ENCODE measurements at places on chromosomes 4 and X. TPM values are rescaled to one million over a fixed set of nuclear protein-coding genes. Genes with fewer than 3 reads are reported as not detected.

DNA sequence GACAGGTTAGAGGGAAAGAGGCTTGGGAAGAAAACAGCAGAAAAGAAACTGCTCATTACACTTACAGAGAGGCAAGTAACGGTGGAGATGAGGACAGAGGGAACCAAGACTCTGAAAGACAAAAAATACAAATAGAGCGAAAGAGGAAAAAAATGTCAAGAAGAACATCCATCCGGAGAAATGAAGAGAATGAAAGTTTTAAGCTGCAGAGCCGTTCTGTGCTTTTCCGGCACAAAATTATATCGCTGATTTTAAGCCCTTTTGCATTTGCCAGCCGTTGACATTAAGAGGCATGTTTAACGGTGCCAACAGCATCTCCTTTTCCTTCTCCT is 236 bp downstream of the PCDH10 start:
- peak overlapping the region; percentile 45 for H3K4me3 ChIP-seq
- H3K4me1 ChIP-seq = peaks cover 69% of the 10 kb centered on the region
- no peaks in the 10 kb centered on the region for H3K36me3 ChIP-seq
- peaks cover 72% of the 10 kb centered on the region for H3K27me3 ChIP-seq
- no peak overlapping the region for H3K27ac ChIP-seq
- DNase-seq = no peak

DNA sequence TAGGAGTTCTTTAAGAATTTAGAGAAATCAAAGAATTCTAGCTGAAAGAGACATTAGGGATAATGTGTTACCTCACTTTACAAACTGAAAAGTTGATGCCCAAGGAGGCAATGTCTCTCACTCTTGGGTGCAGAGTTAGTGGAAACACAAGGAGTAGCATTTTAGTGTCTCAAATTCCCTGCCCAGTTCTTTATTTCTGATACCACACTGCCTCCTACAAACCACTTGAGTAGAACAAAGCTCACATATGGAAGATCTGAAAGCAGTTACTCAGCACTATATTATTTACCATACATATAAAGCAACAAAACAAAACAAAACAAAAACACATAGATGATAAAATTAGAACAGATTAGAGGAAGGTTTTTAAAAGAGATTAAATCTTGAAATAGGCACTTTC is 124.2 kb downstream of the REELD1 start:
- H3K4me3 ChIP-seq = no peak overlapping the region
- no peaks in the 10 kb centered on the region for H3K27me3 ChIP-seq
- H3K4me1 ChIP-seq = peaks cover 26% of the 10 kb centered on the region
- H3K27ac ChIP-seq = no peak overlapping the region
- H3K36me3 ChIP-seq = no peaks in the 10 kb centered on the region

DNA sequence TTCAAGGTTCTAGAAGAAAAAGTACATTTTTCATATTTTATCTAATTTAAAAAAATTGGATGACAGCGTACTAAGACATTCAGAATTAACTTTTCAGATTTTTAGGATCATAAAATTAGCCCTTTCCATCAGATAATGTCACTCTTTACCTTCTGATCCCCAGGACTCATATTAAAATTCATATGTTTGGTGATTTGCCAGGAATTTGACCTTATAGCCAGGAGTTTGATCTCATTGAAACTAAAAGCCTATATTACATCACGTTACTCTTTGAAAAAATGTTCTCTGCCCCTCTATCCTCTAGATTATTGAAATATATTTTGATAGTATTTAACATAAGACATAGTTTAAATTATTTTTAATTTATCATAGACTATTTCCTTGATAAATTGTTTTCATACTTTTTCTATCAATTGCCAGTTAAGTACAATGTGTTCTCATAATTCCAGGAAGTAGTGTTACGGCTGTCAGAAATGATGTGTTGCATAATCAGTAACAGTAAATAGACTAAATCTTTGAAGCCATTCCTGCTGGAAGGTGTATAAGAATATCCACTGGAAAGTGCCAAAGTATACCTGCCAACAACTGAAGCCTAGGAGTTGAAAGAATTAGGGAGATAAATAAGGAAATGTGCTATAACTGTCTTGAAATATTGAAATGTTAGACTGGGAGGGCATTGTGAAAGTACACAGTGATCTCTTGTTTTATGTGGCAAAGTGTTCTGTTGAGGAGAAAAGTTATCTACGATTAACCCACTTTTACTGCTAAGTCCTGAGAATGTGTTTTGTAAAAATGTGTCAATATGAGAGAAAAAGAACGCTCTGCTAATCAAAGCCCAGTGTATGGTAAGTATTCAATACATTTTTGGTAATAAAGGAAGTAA is 32.9 kb upstream of the PDGFC start:
- no peak overlapping the region for H3K4me3 ChIP-seq
- H3K27ac ChIP-seq = peak overlapping the region; percentile 56
- H3K27me3 ChIP-seq = no peaks in the 10 kb centered on the region
- no peaks in the 10 kb centered on the region for H3K36me3 ChIP-seq
- no peak for DNase-seq

DNA sequence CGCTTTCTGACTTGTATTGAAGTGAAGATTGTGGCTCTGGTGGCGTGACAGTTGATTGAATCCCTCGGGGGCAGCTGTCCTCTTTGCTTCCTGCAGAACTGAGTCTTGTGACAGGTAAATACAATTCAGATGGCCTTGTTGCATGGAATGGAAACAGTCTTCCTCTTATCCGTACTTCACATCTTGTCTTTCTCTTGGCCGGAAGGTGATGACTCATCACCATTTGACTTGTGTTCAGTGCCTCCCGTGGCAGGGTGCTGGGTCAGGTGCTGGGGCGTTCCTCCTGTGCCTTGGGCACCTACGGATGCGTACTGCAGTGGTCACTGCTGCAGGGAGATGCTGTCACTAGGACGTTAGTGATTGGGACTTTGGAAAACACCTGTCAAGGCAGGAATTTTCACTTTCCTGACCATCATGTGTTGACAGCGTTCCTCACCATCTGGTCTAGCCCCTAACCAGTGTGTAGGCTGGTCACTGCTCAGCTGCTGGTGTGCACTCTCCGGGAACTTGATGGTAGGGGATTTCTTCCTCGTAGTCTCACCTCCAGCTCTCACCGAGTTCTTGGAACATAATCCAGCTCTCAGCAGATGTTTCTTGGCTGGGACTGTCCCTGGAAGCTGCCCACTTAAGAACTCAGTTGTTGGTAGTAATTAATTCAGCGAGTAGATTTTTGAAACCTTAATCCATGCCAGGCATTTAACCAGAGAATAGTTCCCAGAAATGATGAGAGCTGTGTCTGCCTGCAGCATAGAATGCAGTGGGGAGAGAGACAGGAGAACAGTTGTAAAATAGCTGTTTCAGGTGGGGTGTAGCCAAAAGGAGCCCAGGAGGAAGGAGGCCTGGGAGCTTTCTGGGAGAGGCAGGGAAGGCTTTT is 7.2 kb downstream of the TBC1D14 start:
- no peaks in the 10 kb centered on the region for H3K27me3 ChIP-seq
- peaks cover 74% of the 10 kb centered on the region for H3K4me1 ChIP-seq
- H3K4me3 ChIP-seq = peak overlapping the region; percentile 11
- no peaks in the 10 kb centered on the region for H3K36me3 ChIP-seq
- H3K27ac ChIP-seq = peak overlapping the region; percentile 84
- peak; percentile 76 for DNase-seq

DNA sequence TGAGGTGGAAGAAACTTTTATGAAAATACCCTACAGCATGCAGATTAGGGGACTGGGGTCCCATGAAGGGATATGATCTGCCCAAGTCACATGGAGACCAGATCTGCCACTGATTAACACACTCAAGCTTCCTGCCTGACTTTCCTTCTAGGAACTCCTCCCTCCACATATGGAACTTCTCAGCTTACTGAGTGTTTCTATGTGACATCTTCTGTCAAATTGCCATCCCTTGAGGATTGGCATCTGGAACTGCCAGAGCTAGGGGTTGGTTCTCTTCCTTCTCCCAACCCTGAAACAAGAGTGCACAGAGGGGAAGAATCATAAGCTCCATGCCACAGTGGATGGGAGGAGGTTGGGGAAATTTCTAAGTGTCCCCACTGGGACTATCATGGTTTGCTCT is 150.6 kb upstream of the MBNL3 start:
- H3K36me3 ChIP-seq = no peaks in the 10 kb centered on the region
- H3K27me3 ChIP-seq = no peaks in the 10 kb centered on the region
- no peak for DNase-seq
- H3K27ac ChIP-seq = no peak overlapping the region

- no peaks in the 10 kb centered on the region for H3K36me3 ChIP-seq
- H3K27ac ChIP-seq = no peak overlapping the region
- no peaks in the 10 kb centered on the region for H3K27me3 ChIP-seq
- peak overlapping the region; percentile 50 for H3K4me3 ChIP-seq
- no peak for DNase-seq
These were observed 2.9 kb downstream of the AR start for GRCh38 chrX:67546496-67547423.

GRCh38 chr4:147842573-147842972 is 110.7 kb downstream of the ARHGAP10 start:
- DNase-seq = no peak
- H3K4me1 ChIP-seq = peaks cover 14% of the 10 kb centered on the region
- no peaks in the 10 kb centered on the region for H3K36me3 ChIP-seq
- no peaks in the 10 kb centered on the region for H3K27me3 ChIP-seq
- H3K27ac ChIP-seq = no peak overlapping the region

- peak within 1 kb of the TSS; percentile 77 for H3K27ac ChIP-seq
- no peaks in the 10 kb centered on the region for H3K4me1 ChIP-seq
- peak within 1 kb of the TSS; percentile 62 for H3K4me3 ChIP-seq
- no peaks in the 10 kb centered on the region for H3K36me3 ChIP-seq
- no peaks in the 10 kb centered on the region for H3K27me3 ChIP-seq
- peak; percentile 74 for DNase-seq
These were observed at the start of gene TCEAL4 for GRCh38 chrX:103585411-103586313. TSS of gene TCEAL4 (plus strand) at chrX:103585515. CDS start at chrX:103586676, 1,161 bp downstream.

- peaks cover 52% of the 10 kb centered on the region for H3K36me3 ChIP-seq
- DNase-seq = no peak
- no peak overlapping the region for H3K4me3 ChIP-seq
- H3K27ac ChIP-seq = no peak overlapping the region
- no peaks in the 10 kb centered on the region for H3K27me3 ChIP-seq
These were observed 78.8 kb downstream of the EVC2 start for GRCh38 chr4:5629542-5629941.

- no peak overlapping the region for H3K4me3 ChIP-seq
- DNase-seq = no peak
- H3K36me3 ChIP-seq = no peaks in the 10 kb centered on the region
These were observed 162.1 kb downstream of the SMIM20 start for GRCh38 chr4:26076000-26076587.

The NDST4 gene
- total RNA-seq = not detected

The SSX2B gene
- total RNA-seq = not detected

The CDX4 gene
- total RNA-seq = not detected

The PCDH10 gene
- total RNA-seq = 0.71 TPM

The CCDC120 gene
- total RNA-seq = 9.5 TPM
